ENCODE measurements at places on chromosomes 12 and 14. TPM values are rescaled to one million over a fixed set of nuclear protein-coding genes. Genes with fewer than 3 reads are reported as not detected.

The GPR84 gene
- total RNA-seq: not detected

The WNT1 gene
- not detected for total RNA-seq

The OS9 gene
- total RNA-seq: 211 TPM

The SIX6 gene
- not detected for total RNA-seq

DNA sequence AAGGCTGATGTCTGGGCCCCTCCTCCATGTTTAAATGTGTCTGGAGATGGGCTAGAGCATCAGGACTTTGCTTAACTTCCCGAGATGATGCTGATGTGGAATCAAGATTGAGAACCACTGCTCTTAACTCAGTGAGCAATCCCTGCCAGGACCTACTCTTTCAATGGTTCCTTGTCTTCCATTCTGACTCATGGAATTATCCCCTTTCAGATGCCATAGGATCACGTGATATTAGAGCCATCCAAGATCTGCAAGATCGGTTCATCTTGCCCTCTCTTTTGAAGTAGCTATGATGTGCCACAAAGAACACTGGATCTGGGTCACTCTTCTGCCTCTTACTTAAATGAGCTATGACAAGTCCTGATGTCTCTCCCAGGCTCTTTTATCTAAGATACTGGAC is 96.8 kb downstream of the EXOC5 start:
- DNase-seq: no peak

DNA sequence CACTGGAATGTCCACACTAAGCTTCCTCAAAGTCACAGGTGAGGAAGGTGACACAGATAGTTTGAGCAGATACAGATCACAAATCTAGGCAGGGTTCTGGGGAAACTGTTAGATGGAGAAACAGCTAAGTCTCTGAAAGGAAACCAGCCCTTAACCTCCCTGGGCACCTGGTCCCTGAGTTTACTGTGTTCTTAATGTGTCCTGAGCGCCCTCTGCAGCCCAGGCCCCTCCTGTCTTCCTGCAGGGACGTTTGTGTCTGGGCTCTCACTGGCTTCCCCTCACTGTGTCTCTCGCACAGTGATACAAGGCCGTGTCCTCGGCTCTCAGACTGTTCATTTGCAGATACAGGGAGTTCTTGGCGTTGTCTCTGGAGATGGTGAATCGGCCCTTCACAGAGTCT is 684.3 kb downstream of the TMEM121 start:
- no peak for DNase-seq

DNA sequence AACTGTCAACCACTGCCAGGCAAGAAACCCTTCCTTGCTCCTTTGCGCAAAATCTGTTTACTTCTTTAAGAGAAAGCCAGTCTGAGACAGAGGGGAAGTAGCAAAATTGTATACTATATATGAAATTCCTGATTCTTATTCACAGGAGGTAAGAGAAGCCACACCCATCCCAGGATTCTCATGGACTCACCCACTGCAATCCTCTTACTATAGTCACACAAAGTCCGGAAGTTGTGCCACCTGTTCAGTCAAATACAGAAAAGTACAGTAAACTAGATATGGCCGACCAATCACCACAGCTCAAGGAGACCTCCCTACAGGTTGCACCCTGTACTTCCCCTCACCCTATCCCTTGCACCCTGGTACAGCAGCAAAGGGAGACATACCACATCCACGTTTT is 2.9 kb downstream of the PRMT5 start:
- DNase-seq: no peak

The ACOT6 gene
- not detected for total RNA-seq

DNA sequence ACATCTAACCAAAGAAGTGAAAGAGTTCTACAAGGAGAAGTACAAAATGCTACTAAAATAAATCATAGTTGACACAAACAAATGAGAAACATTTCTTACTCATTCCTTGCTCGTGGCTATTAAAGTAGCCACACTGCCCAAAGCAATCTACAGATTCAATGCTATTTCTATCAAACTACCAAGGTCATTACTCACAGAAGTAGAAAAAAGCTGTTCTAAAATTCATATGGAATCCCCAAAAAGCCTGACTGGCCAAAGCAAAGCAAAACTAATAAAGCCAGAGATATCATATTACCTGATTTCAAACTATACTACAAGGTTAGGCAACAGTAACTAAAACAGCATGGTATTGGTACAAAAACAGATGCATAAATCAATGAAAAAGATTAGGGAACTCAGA is 305.6 kb downstream of the RPAP3 start:
- no peak for DNase-seq

The SLC25A47 gene
- total RNA-seq: not detected

- DNase-seq: peak; percentile 22
Observed at GRCh38 chr12:85156569-85156968, 120.4 kb downstream of the LRRIQ1 start.

DNA sequence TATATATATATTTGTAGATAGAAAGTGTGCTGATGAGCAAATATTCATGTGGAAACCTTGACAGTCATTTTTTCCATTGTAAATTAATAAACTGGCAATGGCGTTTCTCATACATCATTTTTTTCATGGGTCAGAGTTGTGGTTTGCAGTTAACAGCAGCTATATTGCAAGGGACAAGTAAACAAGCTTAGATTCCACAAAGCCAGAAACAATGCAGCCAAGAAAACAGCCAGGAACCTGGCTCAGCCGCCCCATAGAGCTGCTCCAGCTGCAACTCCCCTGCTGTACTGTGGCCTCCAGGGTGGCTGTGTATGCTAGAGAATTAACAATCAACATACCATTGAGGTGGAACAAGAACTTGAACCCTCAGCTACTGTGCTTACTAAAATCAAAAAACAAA is 298.2 kb downstream of the TMEM132D start:
- no peak for DNase-seq
